ENCODE measurements at places on chromosomes 7 and 10.

DNA sequence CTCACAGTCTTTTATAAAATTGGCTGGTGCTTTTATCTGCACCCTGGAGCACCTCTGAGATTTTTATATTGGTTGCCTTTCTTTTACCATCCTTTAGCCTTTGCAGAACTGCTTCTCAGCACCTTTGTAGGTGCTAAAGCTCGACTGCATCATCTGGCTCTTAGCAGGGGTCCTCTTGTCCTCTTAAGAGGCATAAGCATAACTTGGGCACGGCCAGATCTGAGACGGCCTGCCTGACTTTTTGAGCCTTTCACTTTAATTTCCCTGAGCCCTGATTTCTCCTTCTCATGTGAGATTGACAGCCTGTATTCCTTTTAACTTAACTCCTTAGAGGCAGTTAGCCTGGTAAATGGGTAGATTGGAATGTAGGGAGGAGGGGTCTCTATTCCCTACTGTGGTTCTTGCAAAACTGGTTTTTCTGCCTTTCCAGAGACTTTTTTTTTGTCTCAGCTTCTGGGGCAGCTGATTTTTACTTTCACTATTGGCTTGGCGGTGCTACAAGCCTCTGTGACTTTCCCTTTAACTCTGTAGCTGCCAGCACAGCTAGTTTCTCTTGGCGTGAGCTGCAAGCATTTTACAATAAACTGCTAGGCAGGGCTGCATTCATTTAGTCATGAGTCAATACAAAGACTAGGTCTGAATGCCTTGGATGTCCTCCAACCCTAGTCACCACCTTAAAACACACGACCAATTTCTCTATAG lies 24.0 kb downstream of the ZPBP start:
- DNase-seq = no peak

GRCh38 chr10:113616244-113617074 lies 47.4 kb downstream of the NRAP start:
- DNase-seq = no peak

DNA sequence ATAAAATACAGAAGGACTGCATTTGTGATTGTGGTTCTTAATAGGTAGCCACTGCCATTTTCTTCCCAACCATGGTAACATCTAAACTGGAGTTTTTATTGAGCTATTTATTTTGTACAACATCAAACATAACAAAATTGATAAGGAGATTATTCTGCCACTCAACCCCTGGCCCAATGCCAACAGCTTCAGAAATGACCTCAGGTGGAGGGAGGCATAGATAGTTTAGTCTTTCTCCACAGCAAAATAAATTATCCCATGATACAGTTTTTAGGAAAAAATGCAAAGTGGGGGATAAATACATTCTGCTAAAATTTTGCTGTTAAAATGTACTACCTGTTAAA lies 57.6 kb downstream of the LRRTM3 start:
- no peak for DNase-seq

DNA sequence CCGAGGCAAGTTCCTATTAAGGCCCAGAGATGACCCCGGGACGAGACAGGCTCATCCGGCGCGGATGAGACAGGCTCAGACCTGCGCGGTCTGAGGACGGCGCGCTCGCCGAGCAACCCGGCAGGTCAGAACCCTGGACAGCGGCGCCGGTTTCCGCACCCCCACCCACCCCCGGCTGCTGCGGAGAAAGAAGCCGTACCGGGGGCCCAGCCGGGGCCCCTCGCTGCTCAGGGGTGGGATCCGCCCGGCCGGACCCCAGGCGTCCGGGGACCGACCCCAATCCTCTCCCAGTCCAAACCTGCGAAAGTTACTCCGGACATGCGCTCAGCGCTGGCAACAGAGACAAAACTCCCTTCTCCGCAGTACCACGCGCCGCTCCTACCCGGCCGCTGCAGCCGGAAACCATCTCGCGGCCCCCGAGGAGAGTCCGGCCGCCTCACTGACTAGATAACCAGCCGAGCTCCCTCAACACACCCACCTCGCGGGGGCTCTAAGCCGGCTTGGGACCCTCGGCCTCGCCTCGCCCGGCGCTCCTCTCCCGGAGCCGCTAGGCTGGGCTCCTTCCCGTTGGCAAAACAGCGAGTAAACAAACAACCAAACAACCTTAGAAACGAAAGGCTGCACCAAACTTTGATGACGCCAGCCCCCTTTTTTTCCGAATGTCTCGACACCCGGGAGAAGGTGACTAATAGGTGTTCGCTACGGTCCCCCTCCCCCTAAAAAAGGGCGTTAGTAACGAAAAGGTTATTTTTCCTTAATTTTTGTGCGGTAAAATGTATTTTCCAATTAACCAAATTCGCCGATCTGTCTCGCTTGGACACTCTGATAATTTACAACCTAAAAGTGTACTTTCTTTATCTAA lies 2.3 kb upstream of the DRGX start:
- no peak for DNase-seq

GRCh38 chr7:28107960-28108359 lies 72.6 kb downstream of the JAZF1 start:
- DNase-seq = no peak

DNA sequence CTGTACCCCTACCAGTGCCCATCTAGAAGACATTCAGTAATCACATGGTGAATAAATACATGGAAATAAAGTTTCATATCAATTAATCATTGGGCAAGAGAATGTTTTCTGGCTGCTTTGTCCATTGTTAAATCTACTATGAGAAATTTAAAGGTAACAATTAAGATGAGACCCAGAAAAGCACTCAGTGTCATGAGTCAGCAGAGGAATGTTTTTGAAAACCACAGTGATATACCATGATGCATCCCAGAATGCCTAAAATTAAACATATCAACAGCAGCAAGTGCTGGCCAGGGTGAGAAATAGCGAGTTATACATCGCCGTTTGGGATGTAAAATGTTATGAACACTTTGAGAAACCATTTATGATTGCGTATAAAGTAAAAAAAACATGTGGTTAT lies 825.3 kb upstream of the C7orf33 start:
- DNase-seq = no peak

GRCh38 chr7:12085516-12085915 lies 125.6 kb upstream of the TMEM106B start:
- DNase-seq = no peak

DNA sequence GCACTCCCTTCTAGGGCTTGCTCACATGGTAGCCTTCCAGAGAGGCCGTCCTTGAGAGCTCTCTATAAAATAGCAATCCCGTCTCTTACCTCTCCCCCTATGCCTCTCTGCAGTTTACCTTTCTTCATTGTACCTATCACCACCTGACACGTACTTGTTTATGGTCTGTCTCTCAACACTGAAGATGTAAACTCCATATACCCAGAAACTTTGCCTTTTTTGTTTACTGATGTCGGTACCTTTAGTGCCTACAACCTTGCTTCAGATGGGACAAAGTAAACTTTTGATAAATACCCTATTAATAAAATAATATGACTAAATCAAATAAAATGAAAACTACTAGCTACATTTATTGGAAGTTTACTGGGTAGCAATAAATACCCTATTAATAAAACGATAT lies 220.6 kb downstream of the GPAM start:
- no peak for DNase-seq

DNA sequence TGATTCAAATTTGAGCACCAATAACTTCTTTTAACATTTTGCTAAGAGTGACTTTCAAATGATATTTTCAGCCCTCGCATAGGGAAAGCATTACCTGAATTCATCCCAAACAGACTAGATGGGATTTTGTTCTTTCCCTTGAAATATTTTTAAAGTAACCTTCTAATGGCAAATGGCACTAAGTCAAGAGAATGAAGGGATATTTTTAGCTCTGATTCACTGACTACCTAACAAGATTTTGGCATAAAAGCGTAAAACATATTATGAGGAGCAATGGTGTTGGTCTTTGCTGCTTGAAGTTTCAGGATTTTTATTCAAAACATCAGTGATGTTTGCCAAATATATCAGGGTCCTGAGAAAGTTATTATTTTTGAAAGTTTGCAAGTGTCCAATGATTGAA lies 290.3 kb downstream of the CDK14 start:
- DNase-seq = no peak

- no peak for DNase-seq
These were observed 17.5 kb downstream of the ARL3 start for GRCh38 chr10:102696736-102697135.

DNA sequence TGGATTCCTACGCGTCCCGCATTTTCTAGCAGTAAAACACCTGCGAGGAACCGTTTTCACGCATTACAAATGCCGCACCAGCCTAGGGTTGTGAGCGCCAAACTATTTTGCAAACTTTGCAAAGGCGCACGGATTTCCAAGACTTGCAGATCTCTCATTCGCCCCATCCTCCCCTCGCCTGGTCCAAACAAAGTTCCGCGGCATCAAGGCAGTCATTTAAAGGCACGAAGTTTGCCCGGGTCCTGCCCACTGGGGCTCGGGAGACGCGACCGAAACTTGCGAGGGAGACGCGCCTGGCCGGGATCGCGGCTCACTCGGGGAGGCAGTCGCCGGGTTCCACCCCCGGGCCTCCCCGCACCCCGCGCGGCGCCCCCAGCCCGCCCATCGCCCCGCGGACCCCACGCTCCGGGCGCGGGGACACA lies 613 bp downstream of the USP6NL start:
- DNase-seq = no peak

DNA sequence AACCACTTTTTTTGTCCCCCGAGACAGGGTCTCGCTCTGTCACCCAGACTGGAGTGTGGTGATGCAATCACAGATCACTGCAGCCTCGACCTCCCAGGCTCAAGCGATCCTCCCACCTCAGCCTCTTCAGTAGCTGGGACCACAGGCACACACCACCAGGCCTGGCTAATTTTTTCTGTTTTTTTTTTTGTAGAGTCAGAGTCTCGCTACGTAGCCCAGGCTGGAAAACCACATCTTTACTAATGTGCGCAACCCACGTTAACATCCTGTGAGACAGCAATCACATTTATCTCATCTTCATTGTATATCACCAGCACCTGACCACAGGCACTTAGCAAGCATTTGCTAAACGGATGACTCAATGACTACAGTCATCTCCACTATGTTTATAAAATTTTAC lies 77.8 kb upstream of the ATP6V0A4 start:
- DNase-seq = no peak

DNA sequence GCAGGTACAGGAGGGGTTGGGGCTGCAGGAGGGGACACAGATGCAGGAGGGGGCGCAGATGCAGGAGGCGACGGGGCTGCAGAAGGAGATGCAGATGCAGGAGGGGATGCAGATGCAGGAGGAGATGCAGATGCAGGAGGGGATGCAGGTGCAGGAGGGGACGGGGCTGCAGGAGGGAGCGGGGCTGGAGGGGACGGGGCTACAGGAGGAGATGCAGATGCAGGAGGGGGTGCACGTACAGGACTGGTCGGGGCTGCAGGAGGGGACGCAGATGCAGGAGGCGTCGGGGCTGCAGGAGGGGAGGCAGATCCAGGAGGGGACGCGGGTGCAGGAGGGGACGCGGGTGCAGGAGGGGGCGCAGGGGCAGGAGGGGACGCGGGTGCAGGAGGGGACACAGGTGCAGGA lies 66.5 kb downstream of the VWA2 start:
- no peak for DNase-seq

- DNase-seq = no peak
These were observed 202.2 kb upstream of the KIAA1217 start for GRCh38 chr10:24006741-24007140.

DNA sequence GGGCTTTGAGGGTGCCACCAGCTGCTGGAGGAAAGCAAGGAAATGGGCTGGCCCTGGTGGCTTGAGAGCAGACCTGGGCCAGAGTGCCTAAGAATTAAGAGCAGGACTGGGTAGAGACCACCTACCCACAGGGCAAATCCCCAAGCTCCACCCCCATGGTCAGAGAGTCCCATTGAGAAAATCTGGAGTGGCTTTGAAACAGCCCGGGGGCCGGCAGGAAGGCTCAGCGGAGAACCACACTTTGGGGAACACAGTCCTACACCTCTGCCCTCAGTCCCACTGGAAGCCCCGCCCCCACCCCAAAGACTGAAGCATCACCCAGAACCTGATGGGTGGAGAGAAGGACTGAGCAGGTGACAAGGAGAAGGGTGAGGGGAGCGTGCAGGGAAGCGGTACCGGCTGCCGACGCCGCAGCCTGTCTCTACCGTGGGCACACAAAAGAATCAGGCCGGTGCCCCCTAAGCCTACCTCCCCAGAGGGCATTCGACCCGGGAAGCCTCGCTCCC lies 3.6 kb downstream of the SMARCD3 start:
- DNase-seq = no peak

DNA sequence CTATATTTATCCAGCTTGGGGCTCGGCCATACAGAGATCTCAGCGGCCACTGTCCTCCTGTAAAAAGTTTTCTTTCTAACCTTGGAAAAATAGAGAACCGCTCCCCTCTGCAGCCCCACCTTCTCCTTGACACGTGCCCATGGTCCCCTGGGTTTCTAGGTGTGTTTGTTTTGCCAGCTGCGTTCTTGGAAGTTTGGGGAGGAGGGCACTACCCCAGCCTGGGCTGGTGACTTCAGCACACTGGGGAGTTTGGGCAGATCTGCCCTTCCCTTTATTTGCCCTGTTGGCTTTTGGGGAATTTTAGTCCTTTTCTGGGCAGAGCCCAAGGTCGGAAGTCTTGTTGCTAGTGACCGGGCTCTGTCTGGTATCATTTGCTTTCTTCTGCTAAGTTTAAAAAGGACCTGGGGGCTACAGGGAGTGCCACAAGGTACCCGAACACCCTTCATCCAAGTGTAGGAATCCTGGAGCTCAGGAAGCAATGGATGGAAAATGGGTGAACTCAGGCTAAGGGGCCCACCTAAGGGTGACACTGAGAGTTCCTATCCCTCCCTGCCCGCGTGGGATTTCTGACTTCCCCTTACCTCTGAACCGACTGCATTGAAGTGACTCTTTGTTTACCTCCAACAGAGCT lies 1.7 kb downstream of the ADAMTS14 start:
- no peak for DNase-seq

DNA sequence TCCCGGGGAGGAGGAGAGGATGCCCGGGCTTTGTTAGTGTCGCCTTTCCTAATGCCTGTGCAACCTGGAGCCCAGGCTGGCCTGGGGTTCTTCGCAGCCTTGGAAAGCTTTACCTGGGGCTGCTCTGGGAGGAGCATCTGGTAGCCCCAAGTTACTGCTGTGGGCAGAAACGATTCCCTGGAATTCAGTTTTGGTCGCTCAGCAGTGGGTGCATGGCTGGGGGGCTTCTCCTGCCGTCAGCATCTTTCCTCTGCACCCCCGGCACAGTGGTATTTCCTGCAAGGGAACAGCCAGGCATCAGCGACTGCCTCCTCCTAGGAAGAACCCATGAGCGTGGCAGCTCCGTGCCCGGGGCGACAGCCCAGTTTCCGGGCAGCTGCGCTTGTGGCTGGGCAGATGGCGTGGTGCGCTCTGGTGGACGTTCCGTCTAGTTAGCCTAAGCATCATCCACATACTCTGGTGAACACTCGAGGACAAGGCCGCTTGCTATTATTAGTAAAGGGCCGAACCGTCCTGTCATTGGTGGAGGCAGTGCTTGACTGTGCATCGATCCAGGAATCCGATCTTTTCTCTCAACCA lies 107.0 kb upstream of the BTBD16 start:
- DNase-seq = no peak

GRCh38 chr7:154684666-154685563 lies 318.0 kb downstream of the PAXIP1 start:
- no peak for DNase-seq

DNA sequence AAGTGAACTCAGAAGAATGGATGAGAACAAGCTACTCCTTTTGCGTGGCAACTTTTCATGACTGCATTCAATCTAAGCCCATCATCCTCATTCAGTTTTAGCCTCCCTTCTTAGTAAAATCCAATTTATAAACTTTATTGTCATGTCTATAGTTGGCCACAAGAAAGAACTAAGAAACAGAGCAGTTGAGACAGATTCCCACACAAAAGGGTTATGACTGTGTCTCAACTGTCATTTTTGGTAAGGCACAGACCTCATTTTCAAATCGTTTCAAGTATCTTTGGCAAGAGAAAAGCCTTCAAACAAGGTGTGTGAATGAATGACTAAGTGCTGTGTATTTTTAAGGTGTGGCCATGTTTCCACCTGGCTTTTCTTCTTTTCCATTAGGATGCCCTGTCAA lies 84.2 kb upstream of the CREB5 start:
- DNase-seq = no peak
